ENCODE measurements at places on chromosomes 7 and 10.
A peak's percentile ranks its signal among the peaks of the same experiment; 100 is the strongest.

- DNase-seq = no peak
Observed at GRCh38 chr10:24153031-24153430, 55.9 kb upstream of the KIAA1217 start.

DNA sequence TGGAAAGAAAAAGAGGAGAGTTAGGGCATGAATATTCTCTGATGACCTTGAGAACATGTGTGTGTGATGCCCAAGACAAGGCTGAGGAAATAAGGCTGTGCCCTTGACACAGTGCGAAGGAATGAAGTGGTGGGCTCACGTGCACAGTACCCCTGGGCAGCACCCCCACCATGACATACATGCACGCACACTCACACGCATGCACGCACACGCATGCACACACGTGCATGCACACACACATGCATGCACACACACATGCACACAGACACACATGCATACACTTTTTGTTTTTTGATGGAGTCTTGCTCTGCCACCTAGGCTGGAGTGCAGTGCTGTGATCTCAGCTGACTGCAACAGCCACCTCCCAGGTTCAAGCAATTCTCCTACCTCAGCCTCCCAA lies 118.1 kb downstream of the GATA3 start:
- no peak for DNase-seq

- peak; percentile 77 for DNase-seq
Observed at GRCh38 chr7:80106498-80107113, 28.0 kb upstream of the GNAI1 start.

DNA sequence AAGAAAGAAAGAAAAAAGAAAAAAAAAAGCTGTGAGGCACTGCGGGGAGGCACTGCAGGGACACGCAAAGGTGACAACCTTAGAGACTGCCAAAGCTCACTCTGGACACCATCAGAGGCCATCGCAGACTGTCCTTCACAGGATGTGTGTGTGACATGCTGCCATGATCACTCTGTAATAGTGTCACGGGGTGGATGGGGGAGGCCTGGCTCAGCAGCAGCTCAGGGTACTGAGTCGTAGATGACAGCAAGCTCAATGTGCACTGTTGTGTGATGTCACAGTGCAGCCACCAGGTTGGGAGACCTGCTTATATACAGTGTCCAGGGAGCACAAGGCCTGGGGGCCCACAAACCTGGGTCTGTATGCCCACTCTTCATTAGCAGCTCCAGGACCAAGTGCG lies 83.3 kb downstream of the SLIT1 start:
- no peak for DNase-seq

DNA sequence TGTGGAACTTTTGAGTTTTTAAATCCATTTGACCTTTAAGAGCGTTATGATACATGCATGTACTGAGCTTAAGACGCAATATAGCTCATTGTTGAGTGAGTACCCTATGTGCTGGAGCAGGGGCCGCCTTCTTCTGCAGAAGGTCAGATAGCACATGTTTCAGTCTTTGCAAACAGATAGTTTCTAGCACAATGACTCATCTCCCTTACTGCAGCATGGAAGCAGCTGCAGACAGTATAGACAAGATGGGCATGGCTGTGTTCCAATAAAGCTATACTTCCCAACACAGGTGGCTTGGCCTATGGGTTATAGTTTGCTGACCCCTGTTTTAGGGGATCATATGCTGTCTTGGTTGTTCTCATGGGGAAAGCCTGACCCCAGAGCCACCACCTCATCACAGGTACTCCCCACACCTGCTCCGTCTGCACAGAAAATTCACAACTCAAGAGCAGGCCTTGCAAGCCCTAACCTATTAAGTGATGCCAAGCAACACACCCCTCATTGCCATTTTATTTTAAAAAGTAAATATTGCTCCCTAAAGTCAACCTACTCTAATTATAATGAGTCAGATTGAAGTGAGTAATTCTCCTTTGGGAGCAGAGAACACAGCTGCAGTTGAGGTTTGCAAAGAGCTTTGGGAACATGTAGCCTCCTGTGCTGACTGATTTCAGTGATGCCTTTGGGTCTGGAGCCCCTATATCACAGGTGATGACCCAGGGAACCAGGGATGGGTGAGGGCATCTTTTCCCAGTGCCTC lies 330.1 kb downstream of the PAXIP1 start:
- no peak for DNase-seq

GRCh38 chr10:15293862-15294842 lies 76.9 kb downstream of the FAM171A1 start:
- peak; percentile 52 for DNase-seq

GRCh38 chr10:124349996-124350280 lies 68.8 kb downstream of the OAT start:
- DNase-seq = no peak

DNA sequence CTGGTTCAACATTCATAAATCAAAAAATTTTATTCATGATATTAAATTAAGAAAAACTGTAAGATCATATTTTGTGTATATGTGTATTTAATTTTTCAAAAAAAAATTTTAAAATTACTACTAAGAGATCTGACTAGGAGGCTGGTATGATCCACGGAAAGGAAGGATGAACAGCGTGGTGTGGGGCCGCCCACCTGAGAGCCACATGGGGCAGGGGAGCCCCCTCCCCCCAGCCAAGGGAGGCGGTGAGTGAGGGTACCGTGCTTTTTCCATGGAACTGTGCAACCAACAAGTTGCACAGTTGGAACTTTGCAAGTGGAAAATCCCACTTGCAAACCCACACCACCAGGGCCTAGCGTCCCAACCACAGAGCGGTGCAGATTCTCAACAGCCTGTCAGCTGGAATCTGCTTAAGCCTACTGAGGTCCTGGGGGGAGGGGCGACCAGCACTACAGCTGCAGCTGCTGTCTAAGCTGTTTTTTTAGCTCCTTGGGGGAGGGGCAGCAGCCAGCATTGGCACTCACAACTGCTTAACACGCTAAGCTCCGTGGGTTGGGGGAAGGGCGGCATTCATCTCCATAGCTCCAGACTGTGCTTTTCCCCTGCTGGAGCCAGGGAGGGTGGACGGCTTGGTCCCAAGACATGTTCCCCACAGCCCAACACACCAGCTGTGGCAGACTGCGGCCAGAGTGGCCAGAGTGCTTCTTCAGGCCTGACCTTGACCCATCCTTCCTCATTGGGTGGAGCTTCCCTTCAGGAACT lies 94.2 kb upstream of the IGFBP3 start:
- DNase-seq = no peak

DNA sequence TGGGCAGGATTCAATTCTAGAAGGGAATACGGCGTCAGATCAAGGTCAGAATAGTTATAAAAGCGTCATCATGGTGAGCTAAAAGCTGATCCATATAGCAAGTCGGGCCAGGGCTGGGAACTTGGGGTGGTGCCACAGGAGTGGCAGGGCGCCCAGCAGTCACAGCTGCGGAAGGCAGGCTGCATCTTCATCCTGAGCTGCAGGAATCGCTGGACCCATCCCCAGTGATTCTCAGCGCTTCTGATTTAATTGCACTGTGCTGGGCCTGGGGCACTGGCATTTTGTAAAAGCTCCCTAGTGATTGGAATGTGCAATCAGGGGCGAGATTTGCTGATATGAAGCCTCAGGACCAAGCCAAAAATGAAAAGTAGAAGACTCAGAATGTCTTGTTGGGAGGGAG lies 135.3 kb downstream of the CTTNBP2 start:
- no peak for DNase-seq

GRCh38 chr10:122112021-122112616 lies 123.2 kb downstream of the TACC2 start:
- DNase-seq = no peak

GRCh38 chr7:155759740-155760430 lies 52.4 kb downstream of the SHH start:
- DNase-seq = no peak

GRCh38 chr7:89334797-89335196 lies 539.3 kb upstream of the TEX47 start:
- peak; percentile 8 for DNase-seq

DNA sequence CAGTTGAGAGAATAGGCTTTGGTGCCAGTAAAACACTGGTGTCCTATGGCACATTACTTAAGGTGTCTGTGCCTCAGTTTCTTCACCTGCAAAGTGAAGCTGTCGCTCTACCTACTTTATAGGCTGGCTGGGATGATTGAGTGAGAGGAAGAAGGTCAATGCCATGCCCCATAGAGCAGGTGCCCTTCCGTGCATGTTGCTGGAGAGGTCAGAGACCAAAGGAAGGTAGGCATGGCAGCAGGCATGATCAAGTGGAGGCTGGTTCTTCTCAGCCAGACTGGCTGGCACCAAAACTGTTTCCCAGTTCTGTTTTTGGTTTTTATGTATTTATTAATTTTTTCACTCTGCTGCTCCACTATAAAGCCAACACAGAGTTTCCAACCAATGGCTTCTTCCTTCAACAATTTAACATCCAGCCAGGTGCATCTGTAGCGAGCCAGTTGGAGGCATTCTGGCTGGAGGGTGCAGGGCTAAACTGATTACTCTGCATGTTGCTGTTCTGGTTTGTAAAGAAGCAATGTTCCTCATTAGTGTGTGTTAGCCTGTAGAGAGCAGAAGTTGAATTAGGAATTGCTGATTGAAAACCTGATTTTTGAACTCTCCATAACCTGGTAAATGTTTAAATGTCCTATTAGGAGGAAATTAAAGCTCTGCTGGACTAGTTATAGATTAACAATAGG lies 144.3 kb upstream of the TNS3 start:
- DNase-seq = no peak

- no peak for DNase-seq
Observed at GRCh38 chr7:128814499-128814898, 15.7 kb upstream of the FLNC start.

GRCh38 chr10:77442699-77443189 lies 194.9 kb downstream of the KCNMA1 start:
- DNase-seq = no peak

- no peak for DNase-seq
Observed at GRCh38 chr10:113359655-113360054, 193.2 kb upstream of the HABP2 start.

- DNase-seq = no peak
Observed at GRCh38 chr7:140885735-140886334, 38.9 kb downstream of the BRAF start.

DNA sequence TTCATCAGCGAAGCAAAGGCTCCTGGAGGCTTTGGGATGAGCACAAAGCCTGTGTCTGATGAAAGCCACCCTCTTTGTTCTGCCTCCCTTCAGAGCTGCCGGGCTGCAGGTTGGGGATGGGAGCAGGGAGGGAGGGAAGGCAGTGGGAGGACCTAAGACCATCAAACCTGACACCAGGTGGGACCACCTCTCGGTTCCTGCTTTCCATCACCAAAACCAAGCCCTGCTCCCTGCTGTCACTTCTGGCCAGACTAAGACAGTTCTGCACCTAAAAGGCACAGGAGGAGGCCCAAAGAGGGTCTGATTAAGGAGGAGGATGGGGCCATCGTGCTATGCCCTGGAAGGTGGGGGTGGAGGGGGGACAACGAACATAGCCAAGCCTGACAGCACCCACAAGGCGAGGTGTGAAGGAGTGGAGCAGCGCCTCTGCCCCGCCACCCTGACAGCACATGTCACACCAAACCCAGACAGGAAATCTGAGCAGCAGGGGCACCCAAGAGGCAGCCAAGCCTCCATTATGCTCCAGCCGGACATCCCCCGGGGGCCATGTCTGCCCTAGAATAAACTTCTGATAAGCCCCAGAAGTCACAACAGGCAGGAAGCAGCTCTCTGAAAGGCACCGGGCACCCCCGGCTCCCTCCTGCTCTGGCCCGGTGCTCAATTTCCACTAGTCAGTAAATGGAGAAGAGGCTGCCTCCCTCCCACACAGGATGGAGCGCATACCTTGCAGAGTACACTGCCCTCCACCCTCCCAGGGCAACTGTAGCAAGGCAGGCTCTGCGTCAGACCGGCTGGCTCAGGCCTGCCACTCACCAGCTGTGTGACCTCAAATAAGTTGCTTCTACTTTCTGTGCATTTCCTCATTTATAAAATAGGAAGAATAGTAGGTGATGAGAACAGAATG lies 48.9 kb downstream of the DLG5 start:
- DNase-seq = peak; percentile 82

DNA sequence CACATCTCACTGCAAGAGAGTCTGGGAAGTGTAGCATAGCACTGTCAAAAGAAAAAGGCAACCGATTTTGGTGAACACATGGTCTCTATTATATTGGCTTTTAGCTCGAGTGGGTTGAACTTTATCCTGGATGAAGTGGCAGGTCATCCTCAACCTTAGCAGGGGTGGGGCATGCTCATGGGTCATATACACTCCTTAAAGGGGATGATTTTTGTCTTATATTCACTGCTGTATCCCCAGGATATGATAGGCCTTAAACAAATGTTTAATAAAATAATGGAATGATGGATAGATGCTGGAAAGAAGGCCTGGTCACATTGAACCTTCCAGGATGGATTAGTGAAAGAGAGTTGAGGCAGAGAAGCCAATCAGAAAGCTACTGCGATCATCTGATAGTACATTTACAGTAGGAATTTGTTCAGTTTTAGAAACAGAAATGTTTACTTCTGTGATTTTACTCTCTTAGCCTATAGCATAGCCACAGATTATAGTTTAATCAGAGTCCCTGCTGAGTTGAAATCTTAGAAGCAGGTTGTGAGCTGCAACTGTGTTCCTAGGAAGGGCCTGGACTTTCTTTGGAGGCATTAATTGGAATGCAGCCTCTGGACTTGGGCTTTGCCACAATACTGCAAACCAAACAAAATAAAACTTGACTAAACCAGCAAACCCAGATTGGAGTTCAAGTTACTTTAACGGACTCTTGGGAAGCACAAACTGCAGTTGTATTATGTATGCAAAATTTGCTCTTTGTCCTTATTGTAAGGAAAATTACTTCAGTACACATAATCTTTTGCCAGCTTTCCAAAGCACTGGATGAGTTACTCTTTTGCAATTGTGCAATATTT lies 138.3 kb downstream of the BMPER start:
- no peak for DNase-seq

DNA sequence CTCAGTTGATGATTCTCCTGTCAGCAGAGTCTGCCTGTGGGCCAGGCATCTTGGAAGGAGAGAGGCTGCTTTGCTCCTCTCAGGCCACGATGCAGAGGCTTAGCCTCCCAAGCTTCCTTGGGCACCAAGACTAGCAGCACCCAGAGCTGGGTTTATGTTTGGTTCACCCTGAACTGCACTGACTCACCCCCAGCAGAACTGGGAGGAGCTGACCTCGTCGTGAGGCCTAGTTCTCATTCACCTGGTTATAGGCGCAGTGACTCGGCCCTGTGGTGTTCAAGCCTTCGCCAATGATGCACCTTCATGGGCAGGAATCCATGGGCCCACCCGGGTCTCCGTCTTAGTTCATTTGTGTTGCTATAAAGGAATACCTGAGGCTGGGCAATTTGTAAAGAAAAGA lies 122.0 kb upstream of the ZNF438 start:
- no peak for DNase-seq

DNA sequence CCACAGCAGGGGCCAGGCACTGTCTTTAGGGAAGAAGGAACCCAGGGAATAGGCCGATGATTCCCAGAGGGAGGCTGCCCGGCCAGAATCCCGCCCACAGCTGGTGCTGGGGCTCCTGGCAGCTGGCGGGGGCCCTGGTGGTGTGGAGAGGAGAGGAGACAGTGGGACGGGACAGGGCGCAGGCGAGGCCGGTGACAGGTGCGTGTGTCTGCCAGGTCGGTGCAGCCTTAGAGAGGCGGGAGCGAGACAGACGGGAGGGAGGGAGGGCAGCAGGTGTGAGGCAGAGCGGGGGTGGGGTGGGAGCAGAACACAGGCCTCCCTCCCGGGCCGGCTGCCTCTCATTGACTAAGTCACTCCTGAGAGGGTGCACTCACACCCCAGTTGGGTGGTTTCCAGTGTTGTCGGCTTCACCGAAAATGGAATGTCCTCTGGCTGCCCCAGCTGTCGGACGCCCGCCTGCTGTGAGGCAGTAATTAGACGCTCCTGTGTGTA lies 55.2 kb downstream of the ELFN1 start:
- no peak for DNase-seq
